ENCODE measurements at places on chromosomes 1 and 21.

DNA sequence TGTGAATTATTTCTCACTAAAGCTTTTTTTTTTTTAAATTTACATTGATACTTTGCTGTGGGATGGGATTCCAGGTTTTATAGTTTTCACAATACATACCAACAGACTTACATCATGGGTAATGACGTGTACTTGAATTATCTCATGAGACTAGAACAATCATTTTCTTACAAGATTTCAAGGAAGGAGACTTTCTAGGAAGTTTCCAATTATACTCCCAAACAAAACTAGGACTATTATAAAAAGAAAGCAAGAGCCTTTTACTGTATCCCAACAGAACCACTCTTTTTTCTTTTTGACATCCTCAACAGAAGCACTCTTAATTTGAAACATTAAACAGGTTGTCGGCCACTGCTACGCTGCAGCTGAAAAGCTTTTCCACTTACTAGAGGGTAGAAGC is 48.7 kb downstream of the TESK2 start:
- DNase-seq = no peak

GRCh38 chr1:206463137-206463536 is 7.1 kb upstream of the IKBKE start:
- no peak for DNase-seq

DNA sequence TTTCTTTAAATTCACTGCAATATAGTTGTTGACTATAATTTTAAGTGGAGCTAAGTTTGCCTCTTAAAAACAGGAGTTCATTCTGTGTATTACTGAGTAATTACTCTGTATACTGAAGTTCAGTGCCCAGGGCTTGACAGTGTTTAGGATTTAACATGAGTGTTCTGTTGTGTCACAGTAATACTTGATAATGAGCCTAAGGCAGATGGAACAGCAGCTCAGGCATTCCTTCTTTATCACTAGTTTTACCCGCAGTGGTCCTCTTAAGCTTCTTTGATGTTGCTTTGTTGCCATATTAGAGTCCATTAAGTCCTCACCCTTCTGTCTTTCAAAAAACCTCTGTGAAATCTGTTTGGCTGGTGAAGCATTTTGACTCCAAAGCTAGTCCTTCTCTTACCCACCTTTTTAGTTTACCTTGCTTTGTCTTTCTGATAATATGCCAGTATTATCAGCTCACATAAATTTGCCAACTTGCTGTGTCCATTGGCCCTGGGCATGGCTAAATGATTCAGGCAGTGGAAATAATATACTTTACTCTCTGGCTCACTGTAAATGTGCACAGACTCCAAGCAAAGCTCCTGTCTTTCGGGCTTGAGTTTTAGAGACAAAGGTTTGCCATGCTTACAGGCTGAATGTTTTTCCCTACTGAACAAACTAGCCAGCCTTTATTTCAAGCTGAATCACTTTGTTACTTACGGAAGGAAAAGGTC is 17.7 kb downstream of the HIPK1 start:
- no peak for DNase-seq

DNA sequence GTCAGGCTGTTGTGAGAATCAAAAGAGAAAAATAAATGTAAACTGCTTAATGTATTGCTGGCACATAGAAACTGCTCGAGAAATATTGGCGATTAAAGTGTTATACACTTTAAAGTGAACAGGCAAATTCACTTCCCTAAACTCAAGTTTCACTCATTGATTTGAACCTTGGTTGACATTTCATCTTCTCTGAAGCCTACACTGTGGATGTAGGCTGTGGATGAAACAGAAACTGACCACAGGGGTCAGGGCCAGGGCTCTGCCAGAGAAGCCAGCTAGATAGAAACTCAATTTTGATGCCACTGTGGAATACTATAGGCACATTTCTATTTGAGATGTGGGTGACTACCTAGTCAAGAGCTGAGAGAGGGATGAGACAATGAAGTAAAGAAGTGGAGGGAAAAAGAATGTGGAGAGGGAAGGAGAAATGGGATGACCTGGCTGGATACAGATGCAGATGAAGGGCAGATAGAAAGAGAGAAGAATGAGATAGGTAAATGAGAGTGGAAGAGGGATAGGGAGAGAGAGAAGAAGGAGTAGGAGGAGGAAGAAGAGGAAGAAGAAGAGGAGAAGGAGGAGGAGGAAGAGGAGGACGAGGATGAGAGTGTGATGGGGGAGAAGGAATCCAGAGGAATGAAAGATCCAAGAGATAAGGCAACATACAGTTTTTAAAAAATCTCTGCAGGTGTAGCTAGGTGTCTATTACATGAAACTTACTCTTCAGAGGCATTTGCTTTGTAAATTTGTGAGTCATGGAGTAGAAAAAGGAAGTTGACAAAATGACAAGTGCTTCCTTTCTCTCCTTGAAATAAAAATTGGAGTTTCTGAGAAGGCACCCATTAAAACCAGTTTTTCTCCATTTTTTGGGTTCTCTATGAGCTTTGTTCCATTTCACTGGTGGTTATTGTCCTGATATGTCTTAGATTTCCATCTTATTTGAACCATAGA is 17.4 kb upstream of the CD1D start:
- DNase-seq = no peak

- DNase-seq = no peak
Measured at GRCh38 chr1:187001198-187001889, 172.6 kb downstream of the PLA2G4A start.
